Left ventricle myocardium inferior (tissue), 1 donor: ENCODE measurements at places on chromosomes 5 and 9.
A peak's percentile ranks its signal among the peaks of the same experiment; 100 is the strongest.

GRCh38 chr9:124840300-124840833 lies 12.9 kb upstream of the WDR38 start:
- DNase-seq: no peak

GRCh38 chr5:116494784-116495450 lies 79.7 kb downstream of the SEMA6A start:
- DNase-seq: no peak

DNA sequence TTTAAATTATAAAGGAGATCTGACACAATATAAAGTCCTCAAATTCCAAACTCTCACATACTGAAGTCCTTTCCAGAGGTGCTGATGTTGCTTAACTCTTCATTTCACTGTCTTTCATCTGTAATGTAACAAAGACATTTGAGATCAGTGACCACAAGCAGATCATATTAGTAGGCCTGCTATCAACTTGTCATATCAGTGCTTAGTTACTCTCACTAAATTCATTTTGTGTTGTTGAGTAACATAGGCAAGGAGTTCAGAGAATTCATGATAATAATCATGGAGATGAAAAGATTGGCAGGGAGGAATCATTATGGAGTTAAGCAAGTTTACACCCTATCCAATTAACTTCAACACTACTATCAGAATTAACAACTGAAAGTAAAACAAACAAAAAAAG lies 571.0 kb upstream of the ARRDC3 start:
- no peak for DNase-seq

- no peak for DNase-seq
Measured at GRCh38 chr9:131697908-131698617, 41.8 kb downstream of the RAPGEF1 start.

DNA sequence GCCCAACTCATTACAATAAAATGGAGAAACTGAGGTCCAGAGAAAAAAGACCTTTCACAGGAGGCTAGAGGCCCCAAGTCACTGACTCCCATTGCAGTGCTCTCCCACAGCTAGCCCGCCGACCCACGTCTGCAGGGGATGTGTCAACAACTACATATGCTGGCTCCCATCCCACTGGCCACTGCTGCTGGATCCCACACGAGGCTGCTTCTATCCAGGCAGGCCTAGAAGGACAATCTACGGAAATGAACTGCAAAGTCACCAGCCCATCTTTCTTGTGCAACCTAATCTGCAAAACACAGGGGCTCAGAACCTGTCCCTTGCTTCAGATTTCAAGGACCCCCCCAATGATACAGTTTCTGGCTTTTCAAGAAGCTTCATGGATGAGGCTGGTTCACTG lies 24.0 kb downstream of the RAPGEF1 start:
- DNase-seq: peak; percentile 64

GRCh38 chr5:13658761-13659160 lies 285.7 kb downstream of the DNAH5 start:
- no peak for DNase-seq

DNA sequence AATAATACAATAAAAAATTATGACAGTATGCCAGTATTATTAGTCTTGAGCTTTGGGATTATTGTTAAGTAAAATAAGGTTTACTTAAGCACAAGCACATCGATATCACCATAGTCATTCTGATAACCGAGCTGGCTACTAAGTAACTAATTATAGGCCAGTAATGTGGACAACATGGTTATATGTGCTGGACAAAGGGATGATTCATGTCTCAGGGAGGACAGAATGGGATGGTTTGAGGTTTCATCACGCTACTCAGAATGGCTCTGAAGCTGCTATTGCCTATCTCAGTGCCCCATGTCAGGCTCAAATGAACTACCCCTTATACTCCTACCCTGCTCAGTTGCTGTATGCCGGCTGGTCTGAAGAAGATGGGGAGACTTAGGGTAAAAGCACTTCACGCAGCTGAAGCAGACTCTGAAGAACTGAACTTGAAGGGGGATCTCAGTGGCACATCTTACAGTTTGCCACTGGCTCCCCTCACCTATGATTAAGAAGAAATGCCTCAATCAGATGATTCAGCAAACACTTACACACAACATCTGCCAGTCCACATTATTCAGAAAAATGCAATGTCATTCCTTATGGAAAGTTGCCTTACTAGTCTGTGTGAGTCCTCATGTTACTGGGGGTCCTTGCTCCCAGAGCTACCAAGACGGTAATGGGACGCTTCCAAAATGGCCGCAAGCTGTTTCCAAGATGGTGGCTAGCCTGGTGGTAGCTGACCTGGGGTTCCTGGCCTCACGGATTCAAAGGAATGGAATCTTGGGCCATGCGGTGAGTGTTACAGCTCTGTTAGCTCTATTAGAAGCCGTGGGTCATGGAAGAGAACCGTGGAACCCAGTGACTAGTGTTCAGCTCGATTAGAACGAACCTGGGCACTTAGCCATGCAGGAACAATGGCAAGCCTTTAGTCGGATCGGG lies 1098.6 kb downstream of the TAF11L14 start:
- no peak for DNase-seq
